Suppressor macrophage treated with lipopolysaccharide for 4 hours (primary cell): ENCODE measurements at places on chromosomes 6 and 20.

DNA sequence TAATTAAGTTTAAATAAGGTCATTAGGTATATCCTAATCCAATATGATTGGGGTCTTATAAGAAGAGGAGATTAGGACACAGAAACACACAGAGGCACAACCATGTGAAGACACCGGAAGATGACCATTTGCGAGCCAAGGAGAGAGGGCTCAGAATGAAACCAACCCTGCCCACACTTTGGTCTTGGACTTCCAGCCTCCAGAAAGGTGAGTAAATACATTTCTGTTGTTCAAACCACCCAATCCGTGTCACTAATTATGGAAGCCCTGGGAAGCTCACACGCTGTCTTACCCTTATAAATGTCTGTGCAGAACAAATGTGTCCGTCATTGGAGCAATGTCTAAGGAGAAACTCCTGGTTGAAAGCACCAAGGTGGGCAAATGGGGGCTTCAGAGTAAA lies 95.0 kb downstream of the IYD start:
- DNase-seq = no peak

GRCh38 chr20:47241345-47241781 lies 115.1 kb downstream of the ZMYND8 start:
- no peak for DNase-seq

- no peak for DNase-seq
Observed at GRCh38 chr6:18530201-18530600, 143.1 kb downstream of the RNF144B start.

DNA sequence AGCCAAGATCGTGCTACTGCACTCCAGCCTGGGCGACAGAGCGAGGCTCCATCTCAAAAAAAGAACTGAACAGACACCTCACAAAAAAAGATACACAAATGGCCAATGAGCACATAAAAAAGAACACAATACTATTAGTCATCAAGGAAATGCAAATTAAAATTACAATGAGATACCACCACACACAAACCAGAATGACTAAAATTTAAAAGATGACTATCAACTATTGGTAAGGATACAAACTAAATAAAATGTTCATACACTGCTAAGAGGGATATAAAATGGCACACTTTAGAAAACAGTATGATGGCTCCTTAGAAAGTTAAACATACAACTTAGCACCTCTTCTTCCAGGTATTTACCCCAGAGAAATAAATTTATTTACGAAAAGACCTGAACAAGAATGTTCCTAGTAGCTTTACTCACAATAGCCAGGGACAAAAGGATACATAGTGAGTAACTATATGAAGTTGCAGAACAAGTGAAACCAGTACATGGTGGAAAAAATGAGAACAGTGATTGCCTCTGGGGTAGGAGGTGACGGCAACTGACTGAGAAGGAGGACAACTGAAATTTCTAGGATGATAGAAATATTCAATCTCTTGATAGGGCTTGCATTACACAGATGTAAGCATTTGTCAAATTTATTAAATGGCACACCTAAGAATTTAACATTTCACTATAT lies 53.2 kb downstream of the FAM8A1 start:
- DNase-seq = no peak

DNA sequence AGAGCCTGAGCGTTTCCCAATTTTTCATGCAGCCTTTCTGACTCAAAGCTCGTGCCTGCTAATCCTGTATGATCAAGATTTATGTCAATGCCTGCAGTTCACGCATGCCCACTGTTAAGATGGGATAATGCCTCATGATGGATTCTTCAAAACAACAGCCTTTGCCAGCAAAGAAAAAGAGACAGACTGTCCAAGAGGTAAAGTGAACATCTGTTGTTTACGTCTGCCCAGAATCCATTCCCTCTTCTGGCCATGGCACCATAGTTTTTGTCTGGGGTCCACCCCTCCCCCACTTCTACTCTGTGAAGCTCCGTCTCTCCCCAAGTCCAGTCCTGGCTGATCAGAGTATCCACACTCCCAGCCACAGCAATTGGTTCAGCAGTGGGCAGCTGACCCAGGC lies 91.9 kb upstream of the EYA2 start:
- DNase-seq = no peak

DNA sequence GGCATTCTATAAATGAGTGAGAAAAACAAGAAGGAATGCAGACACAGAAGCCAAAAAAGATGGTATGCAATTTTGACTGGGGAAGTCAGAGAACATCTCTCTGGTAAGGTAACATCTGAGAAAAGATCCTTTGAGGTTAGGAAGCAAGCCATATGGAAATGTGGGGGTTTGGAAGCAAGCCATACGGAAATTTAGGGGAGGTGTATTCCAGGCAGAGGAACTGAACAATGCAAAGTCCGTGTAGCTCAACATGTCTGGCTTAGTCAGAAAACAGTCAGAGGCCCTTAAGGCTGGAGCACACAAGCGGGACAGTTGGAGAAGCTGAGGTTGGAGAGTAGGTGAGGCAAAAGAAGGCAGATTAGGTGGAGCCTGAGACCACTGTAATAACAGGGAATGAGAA lies 35.3 kb downstream of the RALGAPA2 start:
- DNase-seq = no peak

DNA sequence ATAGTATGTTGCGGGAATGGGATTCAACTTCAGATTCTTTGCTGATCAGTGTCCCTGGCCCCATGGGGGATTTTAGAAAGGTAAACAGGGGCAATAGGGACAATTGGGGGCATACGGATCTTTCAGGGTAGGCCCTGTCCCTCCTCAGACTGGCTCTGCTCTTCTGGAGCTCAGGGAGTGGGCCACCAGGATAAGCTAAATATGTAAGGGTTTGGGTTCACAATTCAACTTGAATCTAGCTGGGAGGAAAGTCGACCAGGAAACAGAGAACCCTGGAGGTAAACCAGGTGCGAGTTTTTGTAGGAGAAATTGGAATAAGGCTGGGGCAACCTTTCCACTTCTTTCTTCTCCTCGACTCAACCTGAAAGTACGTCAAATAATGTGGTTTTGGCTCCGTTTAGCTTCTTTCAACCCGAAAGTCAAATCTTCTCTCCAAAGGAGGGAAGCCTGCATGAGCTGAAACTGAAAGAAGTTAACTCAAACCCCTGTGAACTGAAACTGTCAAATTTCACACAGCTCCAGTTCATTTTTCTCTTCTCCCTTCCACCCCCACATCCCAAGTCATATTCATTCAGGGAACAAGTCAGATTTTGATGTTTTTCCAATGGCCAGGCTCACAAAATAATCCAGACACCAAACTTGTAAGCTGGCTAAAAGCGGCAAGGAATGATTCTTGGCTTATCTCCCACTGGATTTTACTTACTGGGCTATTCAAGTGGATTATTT lies 278.2 kb downstream of the CLIC5 start:
- DNase-seq = peak; percentile 68

- no peak for DNase-seq
Observed at GRCh38 chr20:19761841-19762240, 3.8 kb downstream of the RIN2 start.

DNA sequence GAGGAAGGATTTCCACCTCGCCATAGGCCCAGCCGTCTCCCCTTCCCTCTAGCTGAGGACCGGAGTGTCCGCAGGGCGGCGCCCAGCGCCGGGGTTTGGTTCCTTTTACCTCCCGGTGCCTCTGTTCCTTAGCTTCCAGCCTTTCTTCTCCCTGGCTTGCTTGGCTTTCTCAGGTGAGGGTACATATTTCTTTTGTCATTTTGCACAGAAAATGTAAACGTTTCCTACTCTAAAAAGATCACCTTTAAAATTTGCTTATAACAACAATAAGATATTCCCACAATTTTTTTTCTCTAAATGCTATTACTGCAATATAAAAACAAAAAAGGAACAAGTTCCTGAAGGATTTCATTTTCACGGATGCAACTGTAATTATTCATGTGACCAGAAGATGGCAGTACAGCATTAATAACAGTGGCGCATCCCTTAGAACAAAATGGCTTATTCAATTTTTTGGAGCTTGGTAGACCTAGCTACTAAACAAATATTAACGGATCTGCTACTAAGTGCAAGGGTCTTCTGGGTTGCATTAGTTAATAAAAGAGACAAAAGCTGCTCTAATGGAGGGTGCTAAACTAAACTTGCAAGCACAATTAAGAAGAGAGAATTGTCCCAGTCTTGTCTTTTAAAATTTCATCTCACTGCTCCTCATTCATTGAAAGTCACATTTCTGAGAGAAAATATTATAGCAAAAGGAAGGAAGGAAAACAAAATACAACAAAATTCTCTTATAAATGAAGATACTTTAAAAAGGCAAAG lies 172.9 kb downstream of the ADGRG6 start:
- peak; percentile 53 for DNase-seq

DNA sequence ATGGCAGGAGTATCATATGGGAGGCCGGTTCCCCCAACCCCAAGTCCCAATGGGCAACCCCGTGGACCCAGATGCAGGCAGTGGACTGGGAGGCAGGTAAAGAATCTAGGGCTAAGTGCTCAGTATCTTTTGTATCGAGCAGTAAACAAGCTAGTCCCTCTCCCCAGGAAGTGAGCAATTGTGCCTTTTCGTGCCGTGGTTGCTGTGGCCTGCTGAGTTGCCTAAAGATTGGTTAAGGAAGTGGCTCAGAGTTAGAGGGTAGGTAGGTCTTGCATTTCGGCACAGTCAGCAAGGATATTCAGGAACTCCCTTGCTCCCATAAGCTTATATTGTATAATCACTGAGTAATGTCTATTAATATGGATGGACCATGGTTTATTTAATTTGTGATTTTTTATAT lies 1.3 kb upstream of the DNAH8 start:
- DNase-seq = peak; percentile 33

GRCh38 chr6:108896111-108896661 lies 48.0 kb downstream of the ARMC2 start:
- peak; percentile 77 for DNase-seq

DNA sequence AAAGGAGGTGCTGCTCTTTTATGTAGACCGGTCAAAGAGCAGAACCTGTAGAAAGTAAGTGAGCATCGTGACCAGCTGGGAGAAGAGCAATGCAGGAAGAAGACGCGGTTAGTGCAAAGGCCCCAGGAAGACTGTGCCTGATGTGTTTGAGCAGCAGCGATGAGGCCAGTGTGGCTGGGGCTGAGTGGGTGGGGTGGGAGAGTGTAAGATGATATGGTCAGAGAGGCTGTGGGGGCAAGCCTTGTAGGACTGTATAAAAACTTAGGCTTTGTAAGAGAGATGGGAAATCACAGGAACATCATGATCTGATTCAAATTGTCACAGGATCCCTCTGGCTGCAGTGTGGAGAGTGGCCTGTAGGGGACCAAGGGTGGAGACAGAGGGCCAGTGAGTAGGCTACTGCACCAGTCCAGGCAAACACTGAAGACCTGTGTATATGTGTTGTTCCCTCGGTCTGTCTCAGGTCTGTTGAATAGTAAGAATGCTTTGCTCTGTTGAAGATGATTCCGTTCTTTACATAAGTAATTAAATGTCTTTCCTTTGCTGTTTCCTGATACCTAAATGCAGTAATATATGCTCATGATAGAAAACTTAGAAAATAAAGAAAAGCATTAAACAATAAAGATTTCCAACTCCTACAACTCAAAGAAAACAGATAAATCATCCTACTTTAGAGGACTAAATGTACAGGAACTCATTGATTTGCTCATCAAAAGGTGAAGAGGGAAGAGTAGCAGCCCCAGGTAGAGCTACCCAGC lies 23.6 kb upstream of the WFDC2 start:
- DNase-seq = peak; percentile 63

DNA sequence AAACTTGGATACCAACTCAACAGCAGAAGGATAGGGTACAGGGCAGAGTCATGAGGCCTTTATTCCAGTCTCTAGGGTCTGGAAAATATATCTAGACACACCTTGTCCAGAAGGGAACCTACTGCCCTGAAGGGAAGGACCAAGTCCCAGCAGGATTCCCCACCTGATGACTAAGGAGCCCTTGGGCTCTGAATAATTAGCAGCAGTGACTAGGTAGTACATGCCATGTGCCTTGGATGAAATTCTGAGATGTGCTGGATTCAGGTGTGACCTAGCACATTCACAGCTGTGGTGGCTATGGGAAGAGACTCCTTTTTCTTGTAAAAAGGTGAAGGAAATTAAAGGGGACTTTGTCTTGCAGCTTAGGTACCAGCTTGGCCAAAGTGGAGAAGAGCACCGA lies 364.3 kb upstream of the PTCHD4 start:
- DNase-seq = no peak

- no peak for DNase-seq
Observed at GRCh38 chr6:125722886-125723285, 26.5 kb upstream of the HEY2 start.

GRCh38 chr20:56911946-56912345 lies 282.8 kb downstream of the TFAP2C start:
- no peak for DNase-seq

- DNase-seq = no peak
Observed at GRCh38 chr6:26309731-26310142, 55.3 kb upstream of the BTN3A2 start.

DNA sequence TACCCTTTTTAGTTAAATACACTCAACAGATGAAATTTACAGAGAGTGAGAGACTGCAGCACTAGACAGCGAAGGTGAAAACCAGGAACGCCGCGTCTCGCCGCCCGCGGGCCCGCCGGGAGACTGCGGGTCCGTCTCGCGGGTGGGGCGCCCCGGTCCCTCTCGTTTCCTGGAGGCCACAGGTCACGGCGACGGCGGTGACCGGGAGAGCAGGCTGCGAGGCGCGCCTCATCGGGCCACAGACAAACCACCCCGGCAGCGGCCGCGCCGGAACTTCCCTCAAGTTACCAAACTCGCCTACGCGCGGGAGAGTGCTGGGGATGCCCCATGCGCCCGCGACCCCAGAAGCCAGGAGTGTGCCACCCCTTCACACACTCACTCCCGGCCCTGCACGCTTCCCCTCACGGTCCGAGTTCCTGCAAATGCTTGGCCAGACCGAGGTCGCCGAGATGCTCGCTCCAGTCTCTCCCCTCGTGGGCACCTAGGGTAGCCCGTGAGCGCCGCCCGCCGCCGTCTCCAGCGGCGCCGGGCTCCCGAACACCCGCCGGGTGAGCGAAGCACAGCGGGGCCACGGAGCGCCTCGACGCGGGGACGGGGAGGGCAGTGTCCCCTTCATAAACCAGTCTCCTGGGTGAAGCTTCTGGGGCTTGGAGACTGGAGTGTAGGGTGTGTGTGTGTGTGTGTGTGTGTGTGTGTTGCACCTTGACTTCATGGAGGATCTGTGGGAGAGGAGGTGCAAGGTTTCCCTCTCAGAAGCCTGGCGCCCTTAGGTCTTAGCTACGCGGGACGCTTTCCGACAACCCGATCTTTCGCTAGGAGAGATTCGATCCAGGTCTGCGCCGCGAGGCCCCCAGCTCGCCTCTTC lies 1.4 kb downstream of the BACH2 start:
- DNase-seq = peak; percentile 70

- no peak for DNase-seq
Observed at GRCh38 chr6:14406614-14407331, 289.2 kb downstream of the CD83 start.

DNA sequence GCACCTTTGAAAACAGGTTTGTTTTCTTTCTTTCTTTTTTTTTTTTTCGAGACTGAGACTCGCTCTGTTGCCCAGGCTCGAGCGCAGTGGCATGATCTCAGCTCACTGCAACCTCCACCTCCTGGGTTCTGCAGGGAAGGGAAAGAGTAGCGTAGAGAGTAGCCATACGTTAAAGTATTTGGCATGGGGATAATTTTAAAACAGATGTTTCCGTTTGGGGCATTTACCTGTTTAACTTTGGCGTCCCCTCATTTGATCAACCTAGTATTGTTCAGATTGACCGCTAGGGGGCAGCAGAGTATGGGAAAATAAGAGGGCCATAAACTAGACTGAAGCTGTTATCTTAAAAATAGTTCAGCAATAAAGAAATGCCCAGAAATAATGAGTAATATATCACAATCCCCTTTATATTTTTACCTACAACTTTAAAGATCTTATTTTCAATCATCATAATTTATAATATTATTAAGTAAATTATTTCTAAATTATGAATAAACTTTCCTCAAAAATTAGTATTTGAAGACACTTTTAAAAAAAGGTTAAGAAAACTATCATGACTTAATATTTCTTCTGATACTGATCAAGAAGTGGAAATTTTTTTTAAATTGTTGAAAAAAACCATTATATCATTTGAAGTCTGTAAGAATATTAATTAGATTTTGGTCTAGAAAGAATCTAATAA lies 7.6 kb upstream of the TAAR9 start:
- DNase-seq = peak; percentile 76
